Eye (tissue), 1 donor: ENCODE measurements at places on chromosomes 2 and 18.
A peak's percentile ranks its signal among the peaks of the same experiment; 100 is the strongest.

- DNase-seq, result no peak
These were observed 114.3 kb downstream of the CACNB4 start for GRCh38 chr2:151984424-151985083.

DNA sequence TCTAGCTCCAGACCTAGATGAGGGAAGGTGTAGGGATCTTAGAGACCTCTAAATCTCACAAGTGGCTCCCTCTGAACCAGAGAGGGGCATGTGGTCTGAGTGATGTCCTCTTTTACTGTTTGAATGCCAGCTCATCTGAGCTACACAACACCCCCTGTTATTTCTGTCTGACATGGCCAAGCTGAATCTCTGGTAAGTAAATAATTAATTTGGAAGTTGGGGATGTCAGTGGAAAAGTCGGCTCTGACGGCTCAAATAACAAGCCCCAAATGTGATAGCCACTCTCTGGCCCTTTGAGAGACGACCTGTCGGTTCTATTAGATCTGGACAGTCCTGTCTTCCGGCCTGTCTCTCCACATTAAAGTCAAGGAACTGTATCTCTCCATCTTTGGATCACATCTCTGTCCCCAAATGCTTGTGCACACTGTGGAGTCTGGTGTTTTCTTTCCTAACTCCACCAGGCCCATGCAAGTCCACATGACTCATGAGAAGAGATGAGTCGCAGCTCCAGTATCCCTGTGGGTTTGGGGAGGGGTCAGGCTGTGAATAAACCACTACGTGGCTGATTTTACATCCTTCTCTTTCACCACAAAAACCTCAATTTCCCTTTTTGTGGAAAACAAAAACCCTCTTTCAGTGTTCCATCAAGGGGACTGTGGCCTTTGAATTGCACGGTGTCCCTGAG lies 52.5 kb downstream of the SETBP1 start:
- peak; percentile 54 for DNase-seq

DNA sequence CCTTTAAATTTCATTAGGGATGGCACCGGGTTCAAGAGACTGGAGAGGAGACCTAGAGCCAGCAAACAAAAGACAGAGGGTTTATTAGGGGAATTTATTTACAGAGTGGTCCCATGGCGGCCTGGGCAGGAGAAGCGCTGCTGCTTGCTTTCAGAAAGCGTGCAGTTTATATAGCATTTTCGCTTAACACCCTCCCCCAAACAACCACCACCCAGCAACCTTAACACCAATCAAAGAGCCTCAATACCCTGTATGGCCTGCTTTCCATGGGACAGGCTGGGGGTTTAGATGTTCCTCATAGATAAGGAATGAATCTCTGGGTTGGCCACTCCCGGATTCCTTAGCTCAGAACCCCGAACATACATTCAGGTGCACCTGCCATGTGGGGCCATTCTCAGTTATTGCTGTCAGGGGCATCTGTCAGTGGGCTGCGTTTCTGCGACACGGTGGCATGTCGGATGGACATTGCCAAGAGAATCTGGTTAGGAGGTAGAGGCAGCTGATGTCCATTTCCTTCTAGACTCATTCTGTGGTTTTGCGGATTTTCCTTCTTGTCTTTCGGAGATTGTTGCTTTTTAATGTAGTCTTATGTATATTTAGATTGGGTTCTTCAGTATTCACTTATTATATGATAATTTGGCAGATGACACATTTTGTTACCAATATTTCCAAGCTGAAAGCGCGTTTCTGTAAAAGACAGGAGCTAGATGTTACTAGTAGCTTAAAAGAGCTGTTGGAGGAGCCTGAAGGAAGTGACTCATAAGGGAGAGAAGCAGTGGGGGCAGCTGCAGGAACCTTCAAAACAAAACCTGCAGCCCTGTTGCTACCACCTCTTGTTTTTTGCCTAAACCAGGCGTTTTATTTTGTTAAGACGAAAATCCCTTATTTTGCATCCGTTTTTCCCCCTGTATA lies 7.2 kb downstream of the AGAP1 start:
- no peak for DNase-seq

DNA sequence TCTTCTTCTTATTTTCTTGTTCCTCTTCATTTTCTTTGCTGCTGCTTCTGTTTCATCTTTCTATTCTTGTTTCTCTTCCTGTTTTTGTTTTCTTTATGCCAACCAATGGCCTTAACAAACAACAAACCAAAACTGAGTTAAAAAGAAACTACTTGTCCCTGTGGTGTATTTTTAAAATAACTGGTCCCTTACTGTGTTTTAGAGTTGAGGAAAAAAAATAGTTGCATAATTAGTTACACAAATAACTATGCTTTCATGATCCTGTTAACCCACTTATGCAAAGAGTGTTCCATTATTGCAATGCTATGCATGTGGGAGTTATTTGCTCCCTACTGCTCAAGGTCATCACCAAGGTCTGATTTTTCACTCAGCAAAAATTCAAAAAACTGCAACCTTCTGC lies 39.5 kb upstream of the IMP4 start:
- no peak for DNase-seq

DNA sequence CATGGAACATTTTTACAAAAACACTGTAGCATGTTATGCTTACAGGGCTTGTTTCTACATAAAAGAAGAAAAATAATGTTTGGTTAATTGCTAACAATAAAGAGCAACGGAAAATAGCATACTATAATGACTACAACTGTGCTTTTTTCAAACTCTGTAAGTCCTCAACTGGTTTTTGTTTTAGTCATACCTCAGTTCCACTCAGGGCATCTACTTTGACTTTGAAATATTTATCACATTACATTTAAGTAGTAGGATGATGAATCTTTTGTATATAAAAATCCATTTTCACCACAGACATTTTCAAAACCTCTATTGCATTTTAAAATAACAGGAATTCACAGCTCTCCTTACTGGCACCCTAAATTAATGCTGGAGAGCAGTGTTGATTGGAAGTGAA lies 8.3 kb downstream of the SATB2 start:
- DNase-seq, result no peak

- DNase-seq, result no peak
These were observed 233.7 kb downstream of the PRKCE start for GRCh38 chr2:45885171-45885621.

GRCh38 chr18:326846-327245 lies 59.0 kb upstream of the THOC1 start:
- DNase-seq, result no peak

- DNase-seq, result no peak
These were observed 109.7 kb downstream of the ACOXL start for GRCh38 chr2:110842048-110842447.

DNA sequence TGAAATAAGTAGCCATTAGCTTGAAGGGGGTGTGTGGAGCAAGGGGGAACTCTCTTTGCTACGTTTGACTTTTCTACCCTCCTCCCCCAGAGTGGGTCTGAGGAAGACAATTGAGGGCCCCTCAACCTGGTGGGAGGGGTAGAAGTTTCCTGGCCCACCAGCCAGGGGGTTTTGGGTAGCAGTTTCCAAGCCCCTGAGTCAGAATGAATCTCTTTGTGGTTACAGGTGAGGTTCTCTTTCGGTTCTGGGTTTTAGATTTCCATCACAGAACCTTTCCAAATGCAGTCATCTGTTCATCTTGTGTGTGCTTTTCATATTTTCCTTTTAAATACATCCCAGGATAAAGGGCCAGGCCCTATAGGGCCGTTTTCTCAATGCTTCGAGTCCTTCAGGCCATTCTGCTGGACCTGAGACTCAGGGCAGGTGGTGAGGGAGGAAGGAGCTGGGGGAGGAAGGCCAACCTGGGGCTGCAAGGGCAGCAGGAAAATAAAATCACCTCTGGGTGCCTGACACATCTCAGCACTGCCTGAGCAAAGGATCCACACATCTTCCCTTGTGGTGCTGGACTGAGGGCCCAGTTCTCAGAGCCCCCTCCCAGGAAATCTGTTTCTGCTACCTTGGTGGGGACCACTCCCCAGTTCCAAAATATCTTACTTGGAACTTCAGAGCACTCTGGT lies 4.7 kb downstream of the LBH start:
- no peak for DNase-seq

DNA sequence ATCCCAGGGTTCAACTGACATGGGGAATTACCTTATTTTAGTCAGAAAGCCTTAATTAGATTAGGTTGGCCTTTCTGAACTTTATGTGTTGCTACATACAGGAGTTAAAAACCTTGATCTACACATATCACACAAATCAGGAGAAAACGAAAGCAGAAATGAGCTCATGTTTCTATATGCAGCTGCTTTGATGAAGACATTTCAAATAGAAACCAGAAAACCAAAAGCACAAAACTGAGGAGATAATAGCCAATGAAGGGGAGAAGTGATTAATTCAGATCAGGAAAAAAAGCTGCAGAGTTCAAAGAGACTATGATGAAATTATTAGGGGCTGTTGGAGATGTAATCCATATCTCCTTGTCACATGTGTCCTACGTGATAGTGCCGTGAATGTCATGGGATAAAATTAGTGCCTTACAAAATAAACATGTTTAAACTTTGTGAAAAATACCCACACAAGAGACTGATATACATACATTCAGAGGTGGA lies 255.0 kb downstream of the CAMKMT start:
- peak; percentile 30 for DNase-seq

- no peak for DNase-seq
These were observed 708.5 kb upstream of the SLC8A1 start for GRCh38 chr2:41160439-41160838.

GRCh38 chr2:235996419-235996818 lies 171.8 kb downstream of the GBX2 start:
- DNase-seq, result no peak

- DNase-seq, result peak; percentile 47
These were observed 547.3 kb upstream of the VWC2L start for GRCh38 chr2:213863541-213863940.

GRCh38 chr18:8480506-8481328 lies 128.5 kb upstream of the RAB12 start:
- DNase-seq, result peak; percentile 84

- DNase-seq, result no peak
These were observed 271.4 kb downstream of the ZEB2 start for GRCh38 chr2:144248350-144249034.

DNA sequence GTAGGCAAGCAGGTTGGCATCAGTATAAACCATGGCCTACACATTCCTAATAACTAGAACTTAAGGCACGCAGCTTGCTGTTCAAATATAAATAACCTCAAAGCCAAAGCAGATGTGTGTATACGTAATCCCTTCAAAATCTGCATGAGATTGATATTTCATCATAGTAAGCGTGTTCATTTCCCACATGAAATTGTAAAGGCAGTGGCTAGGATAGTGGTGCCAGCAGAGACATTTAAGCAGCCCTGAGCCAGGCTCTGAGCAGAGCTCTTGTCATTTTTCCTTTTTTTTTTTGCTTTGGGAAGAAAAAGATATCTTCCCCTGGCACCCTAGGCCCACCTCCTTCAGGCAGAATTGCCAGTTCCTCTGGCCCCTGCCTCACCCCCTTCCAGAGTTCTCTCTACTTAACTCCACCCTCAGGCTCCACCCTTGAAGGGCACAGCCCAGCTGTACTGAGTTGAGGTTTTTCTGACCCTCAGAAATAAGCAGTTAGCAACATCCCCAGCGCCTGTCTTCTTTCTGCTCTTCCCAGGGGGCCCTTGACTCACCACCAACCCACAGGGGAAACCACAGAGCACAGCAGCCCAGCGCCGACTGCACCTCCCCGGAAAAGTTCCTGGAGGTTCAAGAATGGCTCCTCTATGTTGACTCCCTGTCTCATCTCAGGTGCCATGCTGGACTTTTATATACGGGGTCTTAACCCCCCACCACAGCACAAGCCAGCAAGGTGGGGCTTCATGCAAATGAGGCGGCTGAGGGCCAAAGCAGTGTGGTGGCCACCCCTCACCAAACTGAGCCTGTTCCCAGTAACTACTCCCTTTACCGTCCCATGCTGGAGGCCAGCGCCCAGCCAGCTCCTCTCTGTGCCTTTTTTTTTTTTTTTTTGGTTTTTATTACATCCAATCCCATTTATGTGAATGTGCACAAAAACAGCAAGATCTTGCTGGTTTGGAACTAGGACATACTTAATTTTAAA lies 84.7 kb downstream of the EHD3 start:
- DNase-seq, result peak; percentile 29

GRCh38 chr2:50490991-50491390 lies 540.9 kb downstream of the NRXN1 start:
- DNase-seq, result no peak

DNA sequence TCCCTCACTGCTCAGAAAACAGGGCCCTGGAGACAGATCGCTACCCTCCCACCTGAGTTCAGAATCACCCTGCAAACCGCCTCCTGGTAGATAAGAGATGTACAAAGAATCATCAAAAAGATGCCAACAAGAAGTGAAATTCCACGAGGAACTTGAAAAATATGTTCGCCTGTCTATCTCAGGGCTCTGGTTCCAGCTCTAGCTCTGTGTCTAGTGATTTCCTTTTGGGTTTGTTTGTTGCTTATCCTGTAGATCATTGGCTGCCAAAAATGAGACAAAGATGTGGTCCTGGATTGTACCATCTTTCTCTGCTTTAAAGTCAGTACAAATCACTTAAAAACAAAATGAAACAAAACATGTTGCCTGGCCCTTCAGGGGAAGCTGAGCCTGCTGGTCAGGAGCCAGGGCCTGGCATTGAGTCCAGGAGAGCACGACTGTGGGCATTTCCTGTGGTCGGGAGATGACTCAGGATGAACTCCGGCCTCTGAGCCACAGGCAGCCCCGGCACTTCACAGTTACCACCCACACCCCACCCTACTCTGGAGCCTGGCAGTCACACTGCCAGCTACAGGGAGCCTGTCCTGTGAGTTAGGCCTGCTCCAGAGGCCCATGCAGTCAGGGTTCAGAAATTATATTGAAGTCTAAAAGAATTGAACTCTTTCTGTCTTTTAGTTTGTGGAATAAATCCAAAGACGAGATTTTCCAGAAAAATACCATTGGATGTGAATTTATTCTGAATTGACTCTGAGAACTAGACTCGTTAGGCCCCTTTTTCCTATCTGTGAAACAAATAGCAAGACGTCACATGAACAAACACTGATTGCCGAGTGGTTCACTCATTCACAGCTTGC lies 8.0 kb upstream of the ITGB6 start:
- DNase-seq, result no peak

- DNase-seq, result no peak
These were observed 9.6 kb downstream of the STPG4 start for GRCh38 chr2:47145466-47145865.
